ENCODE measurements at places on chromosomes 16 and 17.
A peak's percentile ranks its signal among the peaks of the same experiment; 100 is the strongest.

- DNase-seq, result peak; percentile 63
Observed at GRCh38 chr16:63461248-63461841, 1425.1 kb upstream of the CDH8 start.

DNA sequence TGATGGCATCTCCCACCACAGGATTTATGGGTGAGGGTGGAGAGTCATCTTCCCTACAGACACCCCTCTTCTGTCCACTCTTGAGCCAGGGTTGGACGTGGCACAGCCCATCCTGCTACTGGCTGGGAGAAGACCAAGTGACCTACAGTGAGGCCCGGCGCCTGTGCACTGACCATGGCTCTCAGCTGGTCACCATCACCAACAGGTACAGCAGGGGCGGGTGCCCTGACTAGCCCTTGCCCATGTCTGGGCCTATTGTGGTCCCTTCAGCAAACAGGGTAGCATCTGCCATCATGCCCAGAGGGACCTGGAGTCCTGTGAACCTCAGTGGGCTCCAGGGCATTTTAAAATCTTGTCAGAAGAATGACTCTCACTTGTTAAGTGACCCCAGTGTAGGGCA lies 48.2 kb downstream of the MRC2 start:
- no peak for DNase-seq

DNA sequence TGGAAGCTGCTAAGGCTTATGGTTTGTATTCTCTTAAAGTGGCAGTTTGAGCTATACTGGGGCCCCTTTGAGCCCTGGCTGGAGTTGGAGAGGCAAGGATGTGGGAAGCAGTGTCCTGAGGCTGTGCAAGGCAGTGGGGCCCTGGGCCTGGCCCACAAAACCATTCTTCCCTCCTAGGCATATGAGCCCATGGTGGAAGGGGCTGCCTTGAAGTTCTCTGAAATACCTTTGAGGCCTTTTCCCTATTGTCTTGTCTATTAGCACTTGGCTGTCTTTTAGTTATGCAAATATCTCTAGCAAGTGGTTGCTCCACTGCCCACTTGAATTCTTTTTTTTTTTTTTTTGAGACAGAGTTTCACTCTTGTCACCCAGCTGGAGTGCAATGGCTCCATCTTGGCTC lies 119.2 kb downstream of the PCTP start:
- no peak for DNase-seq

DNA sequence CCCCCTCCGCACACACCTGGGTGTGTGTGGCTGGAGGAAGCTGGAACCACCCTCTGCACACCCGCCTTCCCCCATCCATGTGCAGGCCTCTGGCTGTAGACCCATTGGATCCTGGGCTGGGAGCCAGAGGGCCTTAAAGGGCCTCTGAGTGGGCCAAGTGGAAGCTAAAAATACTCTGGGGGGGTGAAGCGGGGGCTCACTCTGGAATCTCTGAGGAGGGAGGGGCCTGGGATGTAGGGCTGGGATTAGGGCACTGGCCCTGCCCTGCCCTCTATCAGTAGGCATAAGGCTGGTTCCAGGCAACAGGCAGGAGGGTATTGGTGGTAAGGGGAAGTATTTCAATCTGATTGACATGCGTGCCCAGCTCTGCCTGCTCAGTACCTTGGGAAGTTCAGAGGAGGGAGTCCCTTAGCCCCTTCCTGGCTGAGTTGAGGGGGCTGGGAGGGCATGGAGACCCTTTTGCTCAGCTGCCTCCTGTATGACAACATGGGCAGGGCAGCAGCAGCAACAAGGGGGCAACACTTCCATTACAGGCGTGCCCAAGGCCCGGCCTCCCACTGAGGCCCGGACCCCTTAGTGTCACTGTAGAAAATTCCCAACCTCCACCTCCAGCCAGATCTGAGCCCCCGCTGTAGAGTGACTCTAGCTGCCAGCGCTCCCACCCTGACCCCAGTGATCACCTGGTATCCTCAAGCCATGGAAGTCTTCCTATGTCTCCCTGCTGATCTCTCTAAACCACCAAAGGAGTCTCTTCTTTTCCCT lies 5.2 kb downstream of the ITGA3 start:
- DNase-seq, result no peak

GRCh38 chr17:82247182-82247823 lies 18.5 kb downstream of the SLC16A3 start:
- DNase-seq, result no peak

DNA sequence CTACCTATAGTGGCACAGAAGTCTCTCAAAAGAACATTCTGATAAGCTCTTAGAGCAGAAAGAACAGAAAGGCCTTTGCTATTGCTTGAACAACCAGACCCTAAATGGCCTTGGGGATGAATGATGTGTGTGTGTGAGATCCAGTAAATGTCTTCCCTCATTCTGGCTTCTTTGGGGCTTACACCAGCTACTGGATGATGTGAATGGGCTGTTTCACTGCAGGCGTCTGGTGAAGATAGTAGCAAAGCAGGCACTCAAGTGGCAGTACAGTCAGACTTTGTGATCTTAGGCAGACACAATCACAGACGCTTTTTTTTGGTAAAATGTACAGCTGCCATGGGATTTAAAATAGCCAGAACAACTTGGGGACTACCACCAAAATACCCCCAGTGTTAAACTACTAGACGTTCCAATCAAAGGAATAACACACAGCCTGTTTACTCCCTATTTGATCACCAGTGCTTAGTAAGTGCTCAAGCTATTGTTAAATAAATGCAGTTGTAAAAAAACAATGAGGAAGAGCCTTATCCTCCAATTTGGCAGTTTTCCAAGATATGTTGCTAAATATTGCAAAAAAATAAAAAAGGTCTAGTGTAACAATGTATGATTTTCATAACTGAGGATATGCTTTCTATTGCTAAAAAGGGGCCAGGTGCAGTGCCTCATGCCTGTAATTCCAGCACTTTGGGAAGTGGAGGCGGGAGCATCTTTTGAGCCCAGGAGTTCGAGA lies 17.9 kb downstream of the NDUFAB1 start:
- no peak for DNase-seq

GRCh38 chr17:36647636-36648035 lies 46.3 kb downstream of the MRM1 start:
- peak; percentile 52 for DNase-seq

- no peak for DNase-seq
Observed at GRCh38 chr17:27544350-27545131, 86.4 kb upstream of the LGALS9 start.

GRCh38 chr17:68061512-68062313 lies 26.2 kb downstream of the KPNA2 start:
- no peak for DNase-seq

DNA sequence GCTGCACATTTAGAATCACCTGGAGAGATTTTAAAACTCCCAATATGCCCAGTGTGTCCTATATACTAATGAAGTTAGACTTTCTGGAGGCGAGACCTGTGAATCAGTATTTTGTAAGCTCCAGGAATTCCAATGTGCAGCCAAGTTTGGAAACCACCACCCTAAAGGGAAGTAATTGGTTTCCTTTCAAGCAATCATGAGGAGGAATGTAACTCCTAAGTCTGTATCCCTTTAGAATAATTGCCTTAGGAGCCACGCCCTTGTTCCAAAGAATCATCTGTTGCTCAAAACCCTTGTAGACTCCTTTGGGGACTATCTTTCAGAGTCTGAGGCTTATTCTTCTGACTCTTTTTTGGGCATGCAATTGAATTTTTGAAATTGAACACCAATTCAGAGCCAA lies 84.4 kb downstream of the DNAH9 start:
- no peak for DNase-seq

- no peak for DNase-seq
Observed at GRCh38 chr16:86514481-86515376, 4.4 kb downstream of the FOXF1 start.

DNA sequence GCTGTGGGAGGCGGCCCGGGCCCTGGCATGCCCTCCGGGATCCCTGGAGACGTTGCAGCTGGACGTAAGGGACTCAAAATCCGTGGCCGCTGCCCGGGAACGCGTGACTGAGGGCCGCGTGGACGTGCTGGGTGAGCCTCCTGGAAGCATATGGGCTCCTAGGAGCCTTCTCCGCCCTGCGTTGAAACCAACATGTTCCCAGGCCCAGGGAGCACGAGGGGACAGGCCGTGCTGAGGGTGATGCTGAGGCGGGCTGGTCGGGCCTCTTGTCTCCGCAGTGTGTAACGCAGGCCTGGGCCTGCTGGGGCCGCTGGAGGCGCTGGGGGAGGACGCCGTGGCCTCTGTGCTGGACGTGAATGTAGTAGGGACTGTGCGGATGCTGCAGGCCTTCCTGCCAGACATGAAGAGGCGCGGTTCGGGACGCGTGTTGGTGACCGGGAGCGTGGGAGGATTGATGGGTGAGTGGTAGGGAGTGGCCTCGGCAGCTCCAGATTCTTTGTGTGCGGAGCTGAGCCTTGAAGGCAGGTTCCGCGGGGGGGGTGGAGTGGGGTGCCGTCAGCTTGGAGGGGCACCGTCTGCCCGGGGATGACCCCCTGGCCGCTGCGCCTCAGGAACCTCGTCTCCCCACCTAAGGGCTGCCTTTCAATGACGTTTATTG lies 567 bp downstream of the HSD17B1 start:
- peak; percentile 47 for DNase-seq

- no peak for DNase-seq
Observed at GRCh38 chr17:68190495-68190894, 57.3 kb upstream of the AMZ2 start.

GRCh38 chr17:35965272-35965671 lies 16.0 kb downstream of the CCL16 start:
- no peak for DNase-seq

DNA sequence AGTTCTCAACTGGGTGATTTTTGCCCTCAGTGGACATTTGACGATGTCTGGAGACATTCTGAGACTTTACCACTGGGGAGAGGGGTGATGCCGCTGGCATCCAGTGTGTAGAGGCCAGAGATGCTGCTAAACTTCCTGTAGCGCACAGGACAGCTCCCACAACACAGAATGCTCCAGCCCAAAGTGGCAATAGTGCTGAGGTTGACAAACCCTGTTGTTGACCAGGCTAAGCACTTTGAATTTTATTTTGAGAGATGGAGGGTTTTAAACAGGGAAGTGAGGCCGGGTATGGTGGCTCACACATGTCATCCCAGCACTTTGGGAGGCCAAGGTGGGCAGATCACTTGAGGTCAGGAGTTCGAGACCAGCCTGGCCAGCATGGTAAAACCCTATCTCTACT lies 44.0 kb downstream of the SYT17 start:
- no peak for DNase-seq

GRCh38 chr16:11296351-11296705 lies 15.2 kb upstream of the PRM1 start:
- DNase-seq, result no peak

- no peak for DNase-seq
Observed at GRCh38 chr16:49075709-49076108, 205.9 kb downstream of the CBLN1 start.

DNA sequence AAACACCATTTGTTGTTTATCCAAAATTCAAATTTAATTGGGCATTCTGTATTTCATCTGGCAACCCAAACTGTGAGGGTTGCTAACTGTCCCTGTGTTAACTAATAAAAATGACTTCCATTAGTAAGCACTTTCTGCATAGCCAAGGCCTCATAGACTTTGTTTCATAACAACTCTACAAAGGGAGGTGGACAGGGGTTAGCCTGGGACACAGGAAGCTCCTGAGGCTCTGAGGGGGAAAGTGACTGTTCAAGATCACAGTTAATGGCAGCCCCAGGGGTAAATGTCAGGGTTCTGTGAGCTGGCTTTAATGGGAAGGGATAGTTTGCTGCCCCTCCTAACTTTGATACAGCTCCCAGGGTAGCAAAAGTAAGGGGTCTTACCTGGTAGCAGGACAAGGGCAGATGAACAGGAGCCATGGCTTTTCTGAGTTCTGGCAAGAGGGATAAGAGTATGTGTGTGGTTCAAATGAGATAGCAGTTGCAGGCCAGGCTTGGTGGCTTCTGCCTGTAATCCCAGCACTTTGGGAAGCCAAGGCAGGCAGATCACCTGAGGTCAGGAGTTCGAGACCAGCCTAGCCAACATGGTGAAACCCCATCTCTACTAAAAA lies 2.2 kb downstream of the HEATR9 start:
- DNase-seq, result no peak

- DNase-seq, result no peak
Observed at GRCh38 chr17:6442775-6443174, 1.5 kb upstream of the PIMREG start.

DNA sequence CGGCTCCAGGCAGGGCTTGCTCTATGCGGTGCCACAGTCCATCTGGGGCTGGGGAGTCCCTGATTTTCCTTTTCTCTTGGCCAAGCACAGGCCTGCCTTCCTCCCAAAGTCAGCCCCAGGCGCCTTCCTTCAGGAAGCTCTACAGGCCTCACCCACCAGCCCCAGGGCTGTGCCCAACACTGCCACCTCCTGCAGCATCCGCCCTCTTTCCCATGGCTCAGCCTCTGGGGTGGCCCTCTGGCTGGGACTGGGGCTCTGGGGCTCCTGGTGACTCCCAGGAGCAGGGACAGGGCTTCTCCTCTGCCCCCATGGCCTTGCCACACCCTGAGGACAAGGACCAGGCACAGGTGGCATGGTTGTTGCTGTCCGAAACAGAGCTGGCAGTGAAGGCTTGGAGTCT lies 817 bp downstream of the ITGB4 start:
- no peak for DNase-seq

GRCh38 chr17:77495575-77495974 lies 354.8 kb downstream of the SEC14L1 start:
- DNase-seq, result no peak

Measured in SK-N-DZ (cell line).